Activated CD4-positive, alpha-beta T cell treated with anti-CD3 and anti-CD28 coated beads, Interleukin-10, Interleukin-2, amounts not matched to agents 100 ng/mL and 50 ng/mL, durations not matched to agents 16 hours and 8 hours (primary cell): ENCODE measurements at places on chromosomes 7 and 10.

DNA sequence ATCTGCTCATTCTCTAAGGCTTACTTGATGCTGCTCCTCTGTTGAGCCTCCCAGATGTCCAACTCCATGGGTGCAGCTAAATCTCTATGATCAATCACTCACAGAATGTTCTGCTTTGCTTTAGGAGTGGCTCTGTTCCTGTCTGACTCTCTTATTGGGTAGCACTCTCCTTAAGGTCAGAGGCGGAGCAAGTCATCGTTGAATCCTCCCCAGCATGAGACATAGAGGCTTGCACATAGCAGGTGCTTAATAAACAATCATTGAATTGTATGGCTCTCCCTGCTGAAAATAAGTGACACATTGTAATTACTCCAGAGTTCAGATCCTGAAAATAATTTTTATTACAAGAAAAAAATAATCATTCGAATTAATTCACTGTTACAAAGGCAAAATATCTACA is 69.7 kb downstream of the NPS start:
- no peak for DNase-seq

DNA sequence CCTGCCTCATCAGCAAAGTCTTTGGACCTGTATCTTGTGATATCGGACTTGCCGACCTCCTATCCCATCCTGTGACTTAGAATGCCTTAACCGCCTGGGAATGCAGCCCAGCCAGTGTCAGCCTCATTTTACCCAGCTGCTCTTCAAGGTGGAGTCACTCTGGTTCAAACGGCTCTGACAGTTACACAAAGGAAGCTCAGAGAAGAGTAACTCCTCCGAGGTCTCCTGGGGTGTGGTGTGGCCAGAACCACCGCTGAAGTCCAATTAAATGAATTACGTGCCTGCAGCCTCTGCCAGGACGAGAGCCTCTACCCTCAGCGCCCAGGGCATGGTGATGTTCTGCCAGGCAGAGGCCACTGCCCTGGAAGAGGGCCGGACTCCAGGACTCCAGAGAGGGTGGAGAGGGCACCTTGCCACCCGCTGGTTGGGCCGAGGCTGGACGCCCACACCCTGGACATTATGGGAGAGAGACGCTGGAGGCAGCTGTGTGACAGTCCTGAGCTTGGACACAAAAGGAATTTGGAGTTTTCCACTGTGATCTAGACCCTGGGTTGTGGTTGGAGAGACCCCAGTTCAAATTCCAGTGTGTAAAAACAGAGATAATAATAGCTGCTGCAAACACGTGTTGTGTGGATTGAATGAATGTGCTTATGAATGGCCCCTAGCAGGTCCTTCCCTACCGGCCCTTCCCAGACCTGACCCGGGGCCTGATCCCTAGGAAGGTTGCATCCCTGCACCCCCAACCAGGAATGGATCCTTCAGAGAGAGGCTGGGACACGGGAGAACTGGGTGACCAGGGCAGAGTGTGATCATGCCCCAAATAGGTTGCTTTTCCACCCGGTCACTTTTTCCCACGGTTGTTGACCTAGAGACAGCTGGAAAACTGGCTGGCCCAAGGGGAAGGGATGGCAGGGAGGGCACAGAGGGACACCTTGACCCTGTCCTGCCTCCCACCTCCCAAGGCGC is 37.8 kb upstream of the FZD9 start:
- no peak for DNase-seq

DNA sequence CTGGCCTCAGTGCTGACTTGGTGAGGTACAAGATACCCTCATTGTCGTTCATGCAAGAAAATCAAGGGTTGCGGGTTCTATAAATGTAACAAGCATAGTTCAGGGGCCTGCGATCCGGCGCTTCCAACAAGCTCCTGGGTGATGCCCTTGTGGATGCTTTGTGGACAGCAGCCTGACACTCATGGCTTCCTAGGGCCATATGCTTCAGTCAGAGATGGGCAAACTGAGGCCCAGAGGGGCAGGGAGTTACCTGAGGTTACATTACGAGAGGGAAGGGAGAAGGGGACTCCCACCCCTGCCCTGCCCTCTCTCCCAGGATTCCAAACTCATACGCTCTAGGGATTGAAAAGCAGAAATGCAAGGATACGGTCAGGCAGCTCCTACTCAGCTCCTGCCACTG is 296.3 kb upstream of the ZMIZ1 start:
- no peak for DNase-seq

- no peak for DNase-seq
Observed at GRCh38 chr7:133980804-133981203, 146.3 kb upstream of the LRGUK start.

DNA sequence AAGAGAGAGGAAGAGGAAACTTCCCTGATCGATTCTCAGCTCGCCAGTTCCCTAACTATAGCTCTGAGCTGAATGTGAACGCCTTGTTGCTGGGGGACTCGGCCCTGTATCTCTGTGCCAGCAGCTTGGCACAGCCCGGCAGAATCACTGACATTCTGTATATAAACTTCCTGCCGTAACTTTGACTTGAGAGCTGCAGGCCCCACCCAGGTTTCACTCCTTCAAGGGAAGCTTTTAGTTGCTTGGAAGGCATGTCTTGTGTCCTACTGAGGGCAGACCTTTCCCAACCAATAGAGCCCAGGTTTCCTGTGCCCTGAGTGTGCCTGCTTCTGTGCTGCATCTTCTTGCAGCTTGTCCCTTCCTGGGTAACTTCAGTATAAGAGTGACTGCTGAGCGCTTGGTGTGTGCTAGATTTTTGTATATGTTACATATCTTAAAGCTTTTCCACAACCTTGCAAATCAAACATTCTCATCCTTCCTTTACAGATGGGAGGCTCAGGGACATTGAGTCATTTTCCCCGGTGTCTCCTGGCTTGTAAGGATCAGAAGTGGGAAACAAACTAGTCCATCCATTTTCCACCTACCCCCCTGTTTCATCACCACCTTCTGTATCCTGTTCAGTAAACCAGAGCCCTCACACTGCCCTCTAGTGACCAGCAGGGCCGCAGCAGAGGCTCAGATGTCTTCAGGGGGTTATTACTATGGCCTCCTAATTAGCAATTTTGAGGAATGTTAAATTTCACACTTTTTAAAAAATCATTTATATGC is 225.2 kb upstream of the PRSS58 start:
- peak; percentile 60 for DNase-seq

DNA sequence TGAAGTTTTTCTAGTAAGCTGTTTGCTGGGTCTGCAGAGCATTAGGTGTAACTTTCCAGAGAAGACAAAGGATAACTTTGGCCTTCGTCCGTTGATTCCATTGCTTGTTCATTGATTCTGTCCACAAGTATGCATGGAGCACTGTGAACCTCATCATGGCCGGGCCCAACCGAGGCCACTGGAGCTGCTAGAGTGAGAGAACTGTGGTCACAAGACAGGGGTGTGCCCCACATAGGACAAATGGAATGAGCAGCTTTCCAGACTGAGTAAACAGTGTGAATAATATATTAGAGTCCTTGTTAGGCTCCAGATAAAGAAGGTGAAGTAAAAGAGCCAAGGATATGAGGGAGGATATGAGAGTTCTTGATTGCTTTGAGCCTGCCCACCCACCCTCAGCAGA is 24.9 kb downstream of the MBL2 start:
- no peak for DNase-seq

GRCh38 chr7:45525057-45525456 is 49.1 kb upstream of the ADCY1 start:
- no peak for DNase-seq

DNA sequence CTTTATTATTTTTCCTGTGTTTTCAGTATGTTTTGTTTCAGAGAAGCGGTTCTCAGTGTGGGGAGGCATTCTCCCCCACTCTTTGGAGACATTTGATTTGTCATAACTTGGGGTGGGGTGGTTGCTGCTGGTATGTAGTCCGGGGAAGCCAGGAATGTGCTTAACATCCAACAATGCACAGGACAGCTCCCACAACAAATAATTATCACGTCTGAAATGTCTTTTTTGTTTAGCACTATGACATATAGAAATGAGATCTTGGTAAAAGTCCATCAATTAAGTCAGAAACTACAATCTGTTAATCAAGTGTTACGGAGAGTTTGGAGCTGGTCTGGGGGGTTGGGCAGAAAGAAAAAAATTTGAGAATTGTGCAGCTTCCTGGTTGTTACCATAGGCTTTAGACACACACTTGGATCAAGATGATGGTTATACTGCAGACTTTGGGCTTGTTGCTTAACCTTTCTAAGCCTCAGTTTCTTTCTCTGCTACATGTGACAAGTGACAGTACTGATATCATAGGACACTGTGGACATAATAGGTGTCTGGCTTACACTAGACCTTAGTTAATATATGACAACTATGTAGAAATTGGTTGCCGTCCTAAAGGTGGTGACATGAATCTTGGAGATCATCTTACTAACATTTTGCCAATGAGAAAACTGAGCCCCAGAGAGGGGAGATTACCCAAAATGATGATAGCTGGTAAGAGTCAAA is 113.7 kb downstream of the LRMDA start:
- DNase-seq: no peak

DNA sequence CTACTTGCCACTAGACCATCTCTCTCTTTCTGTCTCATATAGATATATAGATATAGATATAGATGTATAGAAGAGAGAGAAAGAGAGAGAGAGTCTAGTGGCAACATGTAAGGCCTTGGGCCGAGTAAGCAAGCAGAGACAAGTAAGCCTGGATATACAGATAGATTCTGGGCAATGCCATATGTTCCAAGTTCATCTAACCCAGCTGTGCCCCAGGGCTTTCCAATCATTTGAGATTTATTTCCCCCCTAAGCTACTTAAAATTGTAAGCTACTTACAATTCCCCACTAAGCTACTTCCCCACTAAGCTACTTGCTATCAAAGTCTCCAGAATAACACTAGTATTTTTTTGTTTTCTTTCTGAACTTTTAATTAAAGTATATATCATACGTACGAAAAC is 1094.1 kb downstream of the DNAJB9 start:
- DNase-seq: no peak

GRCh38 chr7:47271749-47272148 is 310.2 kb downstream of the TNS3 start:
- DNase-seq: no peak

DNA sequence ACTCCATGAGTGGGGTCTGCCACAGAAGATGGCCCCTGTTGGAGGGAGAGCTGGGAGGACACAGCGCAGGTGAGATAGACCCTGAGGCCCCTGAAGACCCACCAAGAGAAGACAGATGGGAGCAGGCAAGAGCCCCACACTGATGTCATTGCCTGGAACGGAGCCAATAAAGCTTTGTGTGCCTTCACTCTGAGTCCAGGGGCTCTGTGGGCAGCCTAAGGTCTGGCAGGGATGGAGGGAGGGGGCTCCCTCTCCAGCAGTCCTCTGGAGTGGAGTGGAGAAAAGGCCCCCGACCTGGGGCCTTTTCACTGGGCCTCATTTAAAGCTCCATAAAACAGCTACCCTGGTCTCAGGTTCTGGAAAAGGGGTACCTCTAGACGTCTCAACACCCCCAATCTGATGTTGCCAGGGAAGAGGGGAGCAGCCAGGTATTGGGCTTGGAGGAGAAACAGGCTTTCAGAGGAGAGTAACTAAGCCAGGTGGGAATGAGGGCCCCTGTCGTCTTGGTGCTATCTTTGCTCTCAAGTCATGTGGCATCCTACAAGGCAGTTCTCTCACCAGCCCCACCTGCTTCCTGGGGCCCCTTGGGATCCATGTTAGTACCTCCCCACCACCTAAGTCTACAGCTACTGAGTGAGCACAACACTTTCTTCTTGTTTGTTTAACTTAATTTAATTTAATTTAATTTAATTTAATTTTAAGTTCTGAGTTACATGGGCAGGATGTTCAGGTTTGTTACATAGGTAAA is 1.4 kb downstream of the C10orf62 start:
- DNase-seq: no peak

DNA sequence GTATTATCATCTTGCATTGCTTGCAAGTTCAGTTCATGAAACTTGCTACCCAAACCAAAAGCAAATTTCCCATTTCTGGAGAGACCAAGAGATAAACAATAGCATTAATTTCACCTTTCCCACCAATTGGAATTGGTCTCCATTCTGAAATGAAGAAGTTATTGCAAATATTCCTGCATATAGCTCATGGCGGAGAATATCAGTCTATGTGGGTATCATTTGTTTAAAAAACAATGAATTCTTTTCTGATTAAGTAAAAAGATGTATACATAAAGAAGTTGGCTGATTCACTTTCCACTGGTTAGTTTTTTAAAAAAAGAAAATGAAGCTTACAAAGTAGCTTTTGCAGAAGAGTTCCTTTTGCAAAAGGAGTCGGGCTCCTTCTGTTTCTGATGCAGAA is 19.5 kb upstream of the ANK3 start:
- DNase-seq: no peak

DNA sequence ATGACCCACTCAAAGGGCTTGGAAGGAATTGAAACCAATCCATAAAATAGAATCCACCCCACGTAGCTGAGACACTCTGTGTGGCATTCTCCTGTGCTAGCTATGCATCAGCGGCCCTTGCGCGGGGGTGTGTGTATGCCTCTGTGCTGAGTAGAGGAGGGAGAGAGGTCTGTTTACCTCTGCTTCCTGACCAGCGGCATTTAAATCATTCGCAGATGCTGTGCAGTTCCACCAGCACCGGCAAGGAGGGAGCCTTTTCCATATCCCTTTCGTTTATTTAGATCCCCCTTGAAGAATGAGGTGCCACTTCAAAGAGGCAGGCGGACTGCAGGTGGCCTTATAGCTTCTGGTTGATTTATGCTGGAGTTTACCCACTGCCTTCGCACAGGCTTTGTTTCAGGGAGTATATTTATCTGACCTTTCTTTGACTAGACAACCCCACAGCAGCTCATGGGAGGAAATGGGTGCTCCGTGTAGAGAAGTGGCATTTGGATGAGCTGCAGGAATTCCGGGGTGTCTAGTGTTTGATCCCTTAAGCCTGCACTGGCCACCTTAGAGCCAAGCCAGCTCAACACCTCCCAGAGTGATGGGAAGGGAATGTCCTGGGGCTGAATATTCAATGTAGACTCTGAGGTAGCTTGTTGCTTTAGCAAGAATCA is 11.4 kb downstream of the C10orf53 start:
- no peak for DNase-seq

- DNase-seq: no peak
Observed at GRCh38 chr7:130396109-130396508, 15.8 kb downstream of the CPA1 start.

GRCh38 chr7:7276161-7276560 is 93.8 kb downstream of the C1GALT1 start:
- no peak for DNase-seq

- DNase-seq: no peak
Observed at GRCh38 chr10:128130051-128130450, 3.8 kb upstream of the MKI67 start.

GRCh38 chr7:142670511-142670910 is 78.8 kb upstream of the PRSS1 start:
- no peak for DNase-seq

DNA sequence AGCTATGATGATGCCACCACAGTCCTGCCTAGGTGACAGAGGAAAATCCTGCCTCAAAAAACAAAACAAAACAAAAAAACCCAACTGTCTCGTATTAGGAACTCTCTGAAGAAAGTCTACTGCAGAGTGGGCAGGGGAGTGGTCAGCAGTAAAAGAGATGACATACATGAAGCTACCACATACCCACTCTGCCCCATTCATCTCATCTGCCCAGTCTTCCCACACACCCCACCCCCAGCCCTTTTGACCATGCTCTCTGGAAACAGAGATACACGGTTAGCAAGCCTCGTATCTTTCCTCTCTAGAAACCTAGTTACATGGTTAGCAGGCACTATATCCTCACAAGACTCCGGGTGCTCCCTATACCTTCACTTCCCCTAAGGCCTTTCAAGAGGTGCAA is 8.3 kb downstream of the SLC37A3 start:
- DNase-seq: no peak
